H4 (cell line): ENCODE measurements at places on chromosomes 1 and 21. TPM values are rescaled to one million over a fixed set of nuclear protein-coding genes. Genes with fewer than 3 reads are reported as not detected.

Gene C1orf226
- 0.23 and 0.56 TPM in 2 replicates for total RNA-seq

Gene S100A5
- not detected in 2 replicates for total RNA-seq

Gene NAV1
- total RNA-seq = 13.1 and 16.1 TPM in 2 replicates

Gene SHE
- not detected in 2 replicates for total RNA-seq

Gene ENAH
- total RNA-seq = 89.4 and 98.0 TPM in 2 replicates

Gene AADACL4
- total RNA-seq = not detected in 2 replicates

Gene SLC30A10
- not detected in 2 replicates for total RNA-seq

Gene CALML6
- total RNA-seq = not detected in 2 replicates

GRCh38 chr1:156489166-156489934, 11.2 kb downstream of the MEF2D start:
- DNase-seq = no peak

GRCh38 chr1:80837066-80837465, 963.7 kb upstream of the ADGRL2 start:
- no peak for DNase-seq

GRCh38 chr1:788835-789234, 102.4 kb upstream of the OR4F16 start:
- DNase-seq = no peak

DNA sequence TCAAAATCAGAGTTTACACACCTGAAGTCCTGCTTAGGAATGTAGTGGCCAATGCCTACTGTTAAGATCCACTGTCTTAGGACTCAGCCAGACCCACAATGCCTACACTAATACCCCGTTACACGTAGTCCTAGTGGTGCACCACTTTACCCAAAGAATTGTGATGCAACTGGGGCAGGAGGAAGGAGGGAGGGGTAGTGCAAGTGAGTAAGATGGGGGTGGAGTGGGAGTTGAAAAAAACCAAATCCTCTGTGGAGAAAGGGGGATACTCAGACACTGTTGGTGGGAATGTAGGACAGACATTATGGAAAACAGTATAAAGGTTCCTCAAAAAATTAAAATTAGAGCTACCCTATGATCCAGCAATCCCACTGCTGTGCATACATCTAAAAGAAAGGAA, 19.5 kb downstream of the GLIS1 start:
- no peak for DNase-seq

GRCh38 chr1:117036018-117036461, 24.1 kb upstream of the TTF2 start:
- no peak for DNase-seq

GRCh38 chr21:32370998-32371766, 21.6 kb downstream of the URB1 start:
- no peak for DNase-seq

DNA sequence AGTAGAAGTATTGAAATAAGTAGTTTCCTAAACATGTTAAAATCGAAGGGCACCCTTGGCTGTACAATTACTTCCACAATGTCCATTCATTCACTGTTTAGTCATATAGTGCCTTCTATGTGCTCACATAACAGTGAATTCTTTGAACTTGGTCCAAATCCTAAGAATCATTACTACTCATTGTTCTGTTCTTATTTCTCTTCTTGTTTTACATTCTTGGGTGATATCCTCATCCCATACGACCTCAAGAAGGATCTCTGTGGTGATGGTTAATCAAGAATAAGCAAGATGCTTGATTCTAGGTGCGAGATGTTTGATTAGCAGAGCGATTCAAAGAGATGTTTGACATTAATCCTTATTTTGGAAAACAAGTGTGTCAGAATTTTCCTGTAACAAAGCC, 667.4 kb upstream of the ZP4 start:
- DNase-seq = no peak

DNA sequence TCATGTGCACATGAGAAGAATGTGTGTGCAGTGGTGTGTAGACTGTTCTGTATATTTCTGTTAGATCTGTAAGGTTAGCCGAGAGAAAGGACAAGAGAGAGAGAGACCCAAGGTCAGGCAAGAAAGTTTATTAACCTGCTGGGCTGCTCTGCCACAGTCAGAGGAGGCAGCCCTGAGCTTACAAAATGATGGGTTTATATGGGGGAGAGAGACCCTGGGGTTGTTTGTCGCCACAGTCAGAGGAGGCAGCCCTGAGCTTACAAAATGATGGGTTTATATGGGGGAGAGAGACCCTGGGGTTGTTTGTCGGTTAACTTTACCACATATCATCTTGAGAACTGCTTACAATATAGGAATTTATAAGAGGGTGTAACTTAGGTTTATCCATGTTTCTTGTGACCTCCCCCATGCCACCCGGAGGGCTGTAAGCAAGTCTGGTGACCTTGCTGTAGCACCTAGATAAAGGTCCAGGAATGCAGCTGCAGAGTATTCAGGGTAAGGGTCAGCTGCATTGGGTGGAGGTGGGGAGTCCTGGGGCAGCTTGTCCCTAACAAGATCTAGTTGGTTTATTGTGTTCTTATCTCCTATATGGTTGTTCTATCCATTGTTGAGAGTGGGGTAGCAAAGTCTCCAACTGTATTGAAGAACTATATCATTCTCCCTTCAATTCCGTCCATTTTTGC, 9.3 kb upstream of the ZBTB40 start:
- DNase-seq = no peak

DNA sequence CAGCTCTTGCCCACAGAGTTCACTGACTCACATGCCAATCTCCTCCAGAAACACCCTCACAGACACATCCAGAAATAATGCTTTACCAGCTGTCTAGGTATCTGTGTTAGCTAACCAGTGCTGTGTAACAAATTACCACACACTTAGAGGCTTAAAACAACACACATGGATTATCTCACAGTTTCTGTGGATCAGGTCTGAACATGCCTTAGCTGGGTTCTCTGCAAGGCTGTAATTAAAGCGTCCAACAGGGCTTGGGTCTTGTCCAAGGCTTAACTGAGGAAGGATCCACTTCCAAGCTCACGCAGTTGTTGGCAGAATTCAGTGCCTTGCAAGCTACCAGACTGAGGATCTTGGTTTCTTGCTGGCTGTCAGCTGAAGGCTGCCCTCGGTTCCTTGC, 92.5 kb upstream of the RGS4 start:
- DNase-seq = no peak

DNA sequence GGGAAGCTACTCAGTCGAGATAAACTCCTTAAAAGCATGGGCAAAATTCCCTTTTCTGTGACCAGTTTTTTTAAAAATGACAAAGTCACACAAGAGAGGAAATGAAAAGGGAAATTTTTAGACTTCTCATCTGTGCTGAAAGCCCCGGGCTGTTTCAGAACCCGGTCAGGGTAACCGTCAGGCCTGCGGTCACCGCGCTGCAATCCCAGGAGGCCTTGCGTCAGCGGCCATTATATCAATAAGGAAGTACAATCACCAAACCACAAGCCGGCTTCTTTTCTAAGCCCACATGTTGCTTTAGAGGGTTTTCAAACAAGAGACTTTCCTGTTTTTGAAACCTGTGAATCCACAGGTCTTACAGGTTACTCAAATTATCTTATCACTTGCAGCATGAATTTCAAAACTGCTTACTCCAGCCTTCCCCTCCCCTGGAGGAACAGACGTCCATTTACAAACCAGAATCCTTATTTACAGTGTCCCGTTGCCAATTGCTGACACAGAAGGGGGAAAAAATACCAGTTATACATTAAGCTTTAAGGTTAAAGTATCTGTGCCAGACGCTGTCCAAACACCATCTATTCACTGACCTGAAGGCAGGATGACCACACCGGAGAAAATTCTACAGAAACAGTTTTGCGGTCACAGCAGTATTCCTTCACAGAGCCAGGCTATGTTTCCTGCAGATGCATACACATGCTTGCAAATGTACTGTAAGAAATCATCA, 165.3 kb downstream of the TOMM20 start:
- DNase-seq = peak; percentile 95

DNA sequence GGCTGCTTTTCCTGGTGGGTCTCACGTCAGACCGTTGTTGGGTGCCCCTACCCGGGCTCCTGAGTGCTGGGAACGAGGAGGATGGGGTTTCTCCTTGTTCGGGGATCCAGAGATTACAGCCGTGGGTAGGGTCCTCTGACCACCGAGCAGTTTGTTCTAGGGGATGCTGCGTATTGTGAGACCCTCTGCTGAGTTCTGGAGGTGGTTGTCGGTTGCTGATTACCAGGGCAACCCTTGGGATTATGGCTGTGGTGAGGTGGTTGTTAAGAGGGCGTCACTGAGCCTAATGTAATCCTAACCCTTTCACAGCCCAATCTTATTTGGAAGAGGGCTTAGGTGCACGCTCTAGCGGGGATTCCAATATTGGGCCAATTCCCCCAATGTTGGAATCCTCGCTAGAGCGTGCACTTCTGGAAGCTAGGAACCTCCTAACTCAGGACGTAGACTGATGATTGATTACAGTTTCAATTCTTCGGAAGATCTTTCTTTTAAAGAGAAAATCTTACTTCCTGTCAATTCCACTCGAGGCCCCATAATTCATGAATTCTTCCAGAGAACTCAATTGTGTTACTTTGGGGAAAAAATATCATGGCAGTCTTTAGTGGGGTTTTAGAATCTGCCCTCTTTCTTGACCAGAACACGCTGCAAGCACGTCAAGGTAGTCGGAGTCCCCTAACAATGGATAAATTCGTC, 483 bp downstream of the TCEANC2 start:
- DNase-seq = no peak

DNA sequence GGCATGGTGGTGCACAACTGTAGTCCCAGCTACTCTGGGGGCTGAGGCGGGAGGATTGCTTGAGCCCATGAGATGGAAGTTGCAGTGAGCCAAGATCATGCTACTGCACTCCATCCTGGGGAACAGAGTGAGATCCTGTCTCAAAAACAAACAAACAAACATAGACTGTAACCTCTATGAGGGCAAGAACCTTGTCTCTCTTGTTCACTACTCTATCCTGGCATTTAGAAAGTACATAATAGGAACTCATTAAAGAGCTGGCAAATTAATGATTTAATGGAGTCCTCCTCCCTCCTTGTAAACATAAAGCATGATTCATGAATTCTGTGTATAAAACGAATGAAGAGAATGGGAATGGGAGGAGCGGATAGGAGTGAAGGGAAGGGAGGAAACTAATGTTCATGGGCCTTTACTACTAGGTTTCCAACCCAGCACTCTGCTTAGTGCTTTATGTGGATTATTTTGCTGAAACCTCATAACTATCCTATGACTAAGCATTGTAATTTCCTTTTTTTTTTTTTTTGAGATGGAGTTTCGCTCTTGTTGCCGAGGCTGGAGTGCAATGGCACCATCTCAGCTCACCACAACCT, 8.6 kb downstream of the LMOD1 start:
- peak; percentile 57 for DNase-seq

DNA sequence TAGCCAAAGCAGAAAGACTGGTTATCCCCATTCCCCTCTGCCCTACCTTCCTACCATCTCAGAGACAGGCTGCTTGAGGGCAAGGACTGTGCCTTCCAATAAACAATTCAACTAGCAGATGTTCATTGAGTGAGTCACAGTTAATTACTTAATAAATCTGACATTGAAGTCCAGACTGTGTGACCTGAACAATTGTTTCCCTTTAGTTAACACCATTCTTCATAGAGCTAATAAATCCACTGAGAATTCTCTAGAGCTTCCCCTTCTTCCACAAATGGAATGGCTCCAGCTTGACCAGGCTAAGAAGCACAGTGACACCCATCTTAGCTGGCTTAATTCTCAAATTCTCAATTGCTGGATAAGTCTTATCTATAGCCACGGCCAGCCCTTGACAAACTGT, 61.9 kb upstream of the GJA5 start:
- no peak for DNase-seq

- no peak for DNase-seq
These were observed 67.0 kb downstream of the RGS18 start for GRCh38 chr1:192225266-192225665.

GRCh38 chr21:17989780-17990179, 170.6 kb upstream of the C21orf91 start:
- DNase-seq = no peak

DNA sequence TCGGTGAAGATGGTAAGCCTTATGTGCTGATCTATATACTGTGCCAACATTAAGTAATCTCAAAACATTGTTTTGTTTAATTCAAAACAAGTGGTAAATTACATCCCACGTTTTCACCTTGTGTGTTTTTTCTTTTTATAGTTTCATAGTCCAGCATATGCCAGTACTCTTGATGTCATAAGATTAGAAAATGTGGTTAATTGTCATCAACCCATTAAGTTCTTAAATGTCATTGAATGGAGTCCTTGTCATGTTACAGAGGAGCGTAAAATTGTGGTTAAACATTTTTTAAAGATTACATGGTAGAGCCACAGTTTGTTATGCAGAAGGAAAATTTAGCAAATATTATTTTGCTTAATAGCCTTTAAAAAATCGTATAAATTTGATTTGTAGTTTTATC, 93.1 kb downstream of the FNBP1L start:
- no peak for DNase-seq
